ENCODE measurements at places on chromosomes 6 and 20.
A peak's percentile ranks its signal among the peaks of the same experiment; 100 is the strongest.

GRCh38 chr20:10633718-10634117 lies 40.1 kb downstream of the JAG1 start:
- no peak overlapping the region for H3K27ac ChIP-seq
- H3K36me3 ChIP-seq = peaks cover 8% of the 10 kb centered on the region
- H3K4me1 ChIP-seq = peaks cover 60% of the 10 kb centered on the region
- H3K27me3 ChIP-seq = no peaks in the 10 kb centered on the region

GRCh38 chr6:119669221-119669620 lies 319.7 kb upstream of the MAN1A1 start:
- H3K4me1 ChIP-seq = peaks cover 4% of the 10 kb centered on the region
- no peak for DNase-seq
- H3K4me3 ChIP-seq = no peak overlapping the region
- no peaks in the 10 kb centered on the region for H3K36me3 ChIP-seq
- peaks cover 7% of the 10 kb centered on the region for H3K27me3 ChIP-seq

GRCh38 chr20:46267108-46268105 lies 40.9 kb downstream of the CDH22 start:
- H3K4me1 ChIP-seq = peaks cover 17% of the 10 kb centered on the region
- no peak overlapping the region for H3K27ac ChIP-seq
- peaks cover 84% of the 10 kb centered on the region for H3K27me3 ChIP-seq
- H3K4me3 ChIP-seq = no peak overlapping the region

DNA sequence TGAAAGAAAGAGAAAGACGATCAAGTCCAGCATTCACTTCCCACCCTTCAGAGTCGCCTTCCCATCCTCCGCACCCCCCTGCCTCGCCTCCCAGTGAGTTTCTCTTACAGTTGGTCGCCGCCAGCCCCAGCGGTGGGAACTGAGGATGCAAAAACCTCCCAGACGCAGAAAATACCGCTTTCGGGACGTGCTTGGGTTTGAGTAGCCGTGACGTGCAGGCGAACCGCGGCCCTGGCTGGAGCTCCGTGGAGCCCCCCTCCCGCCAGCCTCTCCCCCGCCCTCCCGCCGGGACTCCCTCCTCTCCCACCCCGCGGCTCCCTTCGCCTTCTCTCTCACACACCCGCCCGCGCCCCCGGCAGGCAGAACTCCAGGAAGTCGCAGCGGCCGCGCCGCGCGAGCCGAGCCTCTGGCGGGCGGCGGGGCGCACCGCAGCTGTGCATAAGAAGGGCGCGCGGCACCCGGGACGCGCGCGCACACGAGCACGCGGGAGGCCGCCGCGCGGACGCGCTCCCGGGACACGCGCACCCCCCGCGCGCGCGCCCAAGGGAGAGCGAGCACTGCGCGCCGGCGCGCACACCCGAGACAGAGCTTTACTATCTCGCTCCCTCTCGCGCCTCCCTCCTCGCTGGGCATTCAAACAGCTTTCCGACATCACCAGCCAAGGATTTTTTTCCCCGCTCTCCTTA lies at the start of gene ADGRB3:
Gene ADGRB3, plus strand, starts transcription at position 557 of the 686 bp plus-strand sequence. CDS start 3,394 bp downstream, outside the sequence.
- peak; percentile 83 for DNase-seq
- peak within 1 kb of the TSS; percentile 92 for H3K4me3 ChIP-seq
- H3K36me3 ChIP-seq = no peaks in the 10 kb centered on the region
- H3K27me3 ChIP-seq = peaks cover 85% of the 10 kb centered on the region
- H3K4me1 ChIP-seq = peaks cover 18% of the 10 kb centered on the region
- H3K27ac ChIP-seq = peak within 1 kb of the TSS; percentile 76

DNA sequence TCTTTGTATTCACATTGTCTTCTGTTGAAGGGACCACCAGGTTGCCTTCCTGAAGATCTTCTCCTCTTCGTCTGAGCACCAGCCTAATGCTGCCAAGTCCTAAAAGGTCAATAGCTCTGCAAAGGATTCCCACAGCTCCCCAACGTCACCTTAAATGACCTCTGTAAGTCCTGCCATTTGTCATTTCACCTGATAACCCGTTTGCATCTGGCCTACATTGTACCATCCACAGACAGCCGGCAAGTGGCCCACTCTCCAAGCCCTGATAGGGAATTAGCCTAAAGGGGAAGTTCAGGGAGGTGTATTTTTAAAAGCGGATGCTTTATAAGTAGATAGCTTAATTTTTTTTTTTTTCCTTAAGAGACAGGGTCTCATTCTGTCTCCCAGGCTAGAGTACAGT lies 127.8 kb downstream of the ZMYND8 start:
- no peak for DNase-seq
- no peak overlapping the region for H3K4me3 ChIP-seq
- no peaks in the 10 kb centered on the region for H3K27me3 ChIP-seq
- H3K27ac ChIP-seq = no peak overlapping the region
- peaks cover 9% of the 10 kb centered on the region for H3K4me1 ChIP-seq

DNA sequence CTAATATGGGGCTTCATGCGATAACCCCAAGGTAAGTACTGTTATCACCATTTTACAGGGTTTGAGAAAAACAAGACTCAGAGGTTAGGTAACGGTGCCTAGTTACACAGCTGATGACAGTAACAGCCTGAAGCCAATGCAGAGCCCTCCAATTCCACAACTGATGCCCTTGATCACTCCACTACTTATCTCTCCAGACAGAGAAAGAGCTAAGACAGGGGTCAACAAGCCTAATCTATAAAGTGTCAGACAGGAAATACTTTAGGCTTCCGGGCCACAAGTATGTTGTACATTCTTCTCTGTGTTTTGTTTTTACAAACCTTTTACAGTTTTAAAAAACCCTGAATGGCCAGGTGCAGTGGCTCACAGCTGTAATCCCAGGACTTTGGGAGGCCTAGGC lies 50.9 kb downstream of the MAP7 start:
- H3K4me3 ChIP-seq = no peak overlapping the region
- no peak overlapping the region for H3K27ac ChIP-seq
- DNase-seq = no peak
- H3K27me3 ChIP-seq = no peaks in the 10 kb centered on the region
- peaks cover 8% of the 10 kb centered on the region for H3K4me1 ChIP-seq

- H3K4me3 ChIP-seq = no peak overlapping the region
- H3K27ac ChIP-seq = no peak overlapping the region
- peaks cover 18% of the 10 kb centered on the region for H3K27me3 ChIP-seq
- DNase-seq = no peak
- no peaks in the 10 kb centered on the region for H3K36me3 ChIP-seq
- H3K4me1 ChIP-seq = peaks cover 4% of the 10 kb centered on the region
Observed at GRCh38 chr6:1242446-1242845, 69.5 kb upstream of the FOXQ1 start.

DNA sequence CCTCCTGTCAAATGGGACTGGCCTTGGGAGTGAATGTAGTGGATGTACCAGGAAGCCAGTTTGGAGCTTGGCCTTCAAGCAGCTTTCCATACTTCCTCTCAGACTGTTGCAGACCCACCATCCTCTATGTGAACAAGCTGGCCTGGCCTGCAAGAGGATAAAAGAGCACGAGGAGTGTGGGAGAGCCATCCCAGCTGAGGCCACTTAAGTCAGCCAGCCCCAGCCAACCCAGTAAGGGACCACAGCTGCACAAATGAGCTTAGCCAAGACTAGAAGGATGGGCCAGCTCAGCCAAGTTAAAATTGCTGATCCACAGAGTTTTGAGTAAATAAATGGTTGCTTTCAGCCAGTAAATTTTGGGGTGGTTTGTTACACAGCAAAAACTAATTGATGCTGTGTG lies 156.9 kb upstream of the SOX4 start:
- no peaks in the 10 kb centered on the region for H3K4me1 ChIP-seq
- H3K27me3 ChIP-seq = no peaks in the 10 kb centered on the region
- H3K27ac ChIP-seq = no peak overlapping the region

GRCh38 chr20:58277578-58278472 lies 31.7 kb upstream of the RAB22A start:
- no peaks in the 10 kb centered on the region for H3K27me3 ChIP-seq
- H3K27ac ChIP-seq = no peak overlapping the region
- DNase-seq = no peak

DNA sequence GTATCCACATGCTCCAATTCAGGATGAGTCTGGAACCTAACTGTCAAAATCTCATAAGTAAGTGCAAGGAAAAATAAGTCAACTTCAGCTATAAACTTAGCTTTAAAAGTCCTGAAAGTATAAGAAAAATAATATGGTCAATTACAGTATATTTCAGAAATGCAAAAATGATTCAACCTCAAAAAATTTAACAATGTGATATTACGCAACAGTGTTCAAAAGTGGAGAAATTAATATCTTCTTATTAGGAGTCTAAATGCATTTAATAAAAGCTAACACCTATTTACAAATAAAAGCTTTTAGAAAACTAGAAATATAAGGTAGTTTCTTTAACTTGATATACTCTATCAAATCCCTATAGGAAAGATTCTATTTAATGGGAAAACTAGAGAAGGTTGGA lies 111.2 kb upstream of the OPRM1 start:
- H3K27me3 ChIP-seq = no peaks in the 10 kb centered on the region
- H3K4me3 ChIP-seq = no peak overlapping the region
- DNase-seq = no peak
- no peaks in the 10 kb centered on the region for H3K4me1 ChIP-seq
- no peak overlapping the region for H3K27ac ChIP-seq

DNA sequence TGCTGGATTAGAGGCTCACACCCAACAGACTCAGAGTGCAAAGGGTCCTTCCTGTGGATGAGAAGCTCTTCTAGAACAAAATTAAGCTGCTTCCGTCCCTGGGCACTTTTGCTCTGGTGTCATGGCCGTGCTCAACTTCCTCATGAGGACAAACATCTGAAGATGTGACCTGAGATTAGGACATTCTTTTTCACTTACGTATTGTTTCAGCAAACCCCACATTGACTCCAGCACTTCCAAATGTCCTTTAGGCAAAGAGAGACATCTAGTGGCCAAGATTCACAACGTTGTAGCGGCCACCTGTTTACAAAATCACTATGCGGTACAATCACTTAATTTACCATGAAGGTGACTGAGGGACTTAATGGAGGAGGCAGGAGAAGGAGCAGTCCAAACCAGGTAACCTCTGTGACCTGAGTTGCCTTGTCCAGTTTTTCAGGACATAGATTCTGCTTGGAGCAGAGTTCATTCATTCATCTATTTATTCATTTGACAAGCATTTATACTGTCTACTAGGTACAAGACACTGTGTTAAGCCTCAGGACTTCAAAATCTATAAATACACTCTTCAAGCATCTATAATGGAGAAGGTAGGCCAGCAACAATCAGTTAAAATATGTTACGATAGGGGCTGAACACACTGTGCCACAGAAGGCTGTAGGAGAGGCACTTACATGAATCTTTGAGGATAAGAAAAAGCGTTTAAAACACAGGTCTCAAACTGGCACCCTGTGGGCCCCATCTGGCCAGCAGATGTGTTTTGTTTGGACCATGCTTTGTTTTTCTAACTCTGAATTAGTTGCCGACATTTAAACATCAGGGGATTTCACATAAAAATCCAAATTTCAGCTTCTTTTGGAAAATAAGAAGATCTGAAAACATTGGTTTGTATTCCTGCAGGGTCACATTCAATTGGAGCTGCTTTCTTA lies 5.6 kb upstream of the ADGRF1 start:
- H3K27me3 ChIP-seq = no peaks in the 10 kb centered on the region
- peak overlapping the region; percentile 42 for H3K4me3 ChIP-seq
- H3K27ac ChIP-seq = peak overlapping the region; percentile 80
- peaks cover 18% of the 10 kb centered on the region for H3K4me1 ChIP-seq
- DNase-seq = no peak

GRCh38 chr20:62696434-62696957 lies 12.1 kb upstream of the NTSR1 start:
- H3K4me1 ChIP-seq = peaks cover 8% of the 10 kb centered on the region
- H3K4me3 ChIP-seq = no peak overlapping the region
- H3K27me3 ChIP-seq = peaks cover 23% of the 10 kb centered on the region

GRCh38 chr6:38198219-38198618 lies 378.7 kb downstream of the ZFAND3 start:
- H3K27ac ChIP-seq = no peak overlapping the region
- H3K4me3 ChIP-seq = no peak overlapping the region
- H3K4me1 ChIP-seq = peaks cover 9% of the 10 kb centered on the region
- DNase-seq = no peak

- DNase-seq = no peak
- H3K4me1 ChIP-seq = peaks cover 9% of the 10 kb centered on the region
- peaks cover 7% of the 10 kb centered on the region for H3K36me3 ChIP-seq
- H3K27me3 ChIP-seq = peaks cover 9% of the 10 kb centered on the region
Observed at GRCh38 chr6:168778201-168778600, 337.2 kb downstream of the SMOC2 start.

DNA sequence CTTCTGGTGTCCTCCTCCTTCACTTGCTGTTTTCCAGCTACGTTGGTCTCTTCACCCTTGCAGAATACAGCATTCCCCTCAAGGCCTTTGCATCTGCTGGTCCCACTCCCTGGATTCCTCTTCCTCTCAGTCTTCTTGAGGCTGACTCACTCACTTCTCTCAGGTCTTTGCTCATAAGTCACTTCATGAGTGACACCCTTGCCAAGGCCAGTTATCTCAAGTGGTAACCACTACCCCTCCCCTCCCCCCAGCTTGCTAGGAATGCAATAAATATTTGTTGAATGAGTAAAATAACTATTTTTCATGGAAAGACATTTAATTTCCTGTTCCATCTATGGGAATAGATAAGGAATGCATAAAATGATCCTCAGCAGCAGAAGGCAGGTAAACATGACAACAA lies 131.7 kb downstream of the PLCB4 start:
- peak overlapping the region; percentile 36 for H3K27ac ChIP-seq
- no peak for DNase-seq
- H3K36me3 ChIP-seq = no peaks in the 10 kb centered on the region
- no peaks in the 10 kb centered on the region for H3K27me3 ChIP-seq

GRCh38 chr20:6919792-6920468 lies 152.4 kb downstream of the BMP2 start:
- peaks cover 6% of the 10 kb centered on the region for H3K4me1 ChIP-seq
- H3K27ac ChIP-seq = no peak overlapping the region
- H3K27me3 ChIP-seq = peaks cover 3% of the 10 kb centered on the region
- DNase-seq = no peak
- no peaks in the 10 kb centered on the region for H3K36me3 ChIP-seq

DNA sequence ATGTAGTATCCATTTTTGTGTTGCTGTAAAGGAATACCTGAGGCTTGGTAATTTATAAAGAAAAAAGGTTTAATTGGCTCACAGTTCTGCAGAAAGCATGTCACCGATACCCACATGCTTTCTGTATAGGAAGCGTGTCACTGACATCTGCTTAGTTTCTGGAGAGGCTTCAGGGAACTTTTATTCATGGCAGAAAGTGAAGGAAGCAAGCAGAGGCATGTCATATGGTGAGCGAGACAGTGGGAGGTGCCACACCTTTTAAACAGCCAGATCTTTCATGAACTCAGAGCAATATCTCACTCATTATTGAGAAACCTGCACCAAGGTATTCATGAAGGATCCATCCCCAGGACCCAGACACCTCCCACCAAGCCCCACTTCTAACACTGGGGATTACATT lies 3.5 kb downstream of the SUMO4 start:
- H3K4me1 ChIP-seq = peaks cover 3% of the 10 kb centered on the region
- no peak overlapping the region for H3K4me3 ChIP-seq
- no peak for DNase-seq
- H3K27me3 ChIP-seq = no peaks in the 10 kb centered on the region

GRCh38 chr6:95133578-95133977 lies 443.8 kb upstream of the MANEA start:
- no peak overlapping the region for H3K4me3 ChIP-seq
- no peaks in the 10 kb centered on the region for H3K36me3 ChIP-seq
- H3K27ac ChIP-seq = no peak overlapping the region
- H3K27me3 ChIP-seq = no peaks in the 10 kb centered on the region
- no peak for DNase-seq
- H3K4me1 ChIP-seq = peaks cover 4% of the 10 kb centered on the region

GRCh38 chr6:125004198-125004597 lies 42.0 kb downstream of the RNF217 start:
- no peak overlapping the region for H3K27ac ChIP-seq
- no peak overlapping the region for H3K4me3 ChIP-seq
- no peak for DNase-seq
- H3K36me3 ChIP-seq = peaks cover 17% of the 10 kb centered on the region
- H3K4me1 ChIP-seq = peaks cover 25% of the 10 kb centered on the region

GRCh38 chr6:149081281-149081680 lies 236.2 kb upstream of the TAB2 start:
- no peaks in the 10 kb centered on the region for H3K36me3 ChIP-seq
- H3K4me3 ChIP-seq = no peak overlapping the region
- DNase-seq = no peak
- H3K4me1 ChIP-seq = peaks cover 48% of the 10 kb centered on the region
